ENCODE measurements at places on chromosomes 4 and X.
A peak's percentile ranks its signal among the peaks of the same experiment; 100 is the strongest.

GRCh38 chr4:149112109-149112508, 669.9 kb upstream of the NR3C2 start:
- no peak for DNase-seq

DNA sequence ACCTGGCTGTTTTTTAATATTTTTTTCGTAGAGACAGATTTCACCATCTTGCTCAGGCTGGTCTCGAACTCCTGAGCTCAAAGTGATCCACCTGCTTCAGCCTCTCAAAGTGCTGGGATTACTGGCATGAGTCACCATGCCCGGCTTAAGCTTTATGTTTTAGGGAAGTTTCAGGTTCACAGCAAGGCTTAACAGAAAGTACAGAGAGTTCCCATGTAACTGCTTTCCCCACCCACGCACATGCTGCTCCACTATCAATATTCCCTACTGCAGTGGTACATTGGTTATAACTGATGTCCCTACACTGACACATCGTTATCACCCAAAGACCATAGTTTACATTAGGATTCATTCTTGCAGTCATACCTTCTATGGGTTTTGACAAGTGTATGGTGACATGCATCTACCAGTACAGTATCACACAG, 62.7 kb downstream of the PRPS1 start:
- DNase-seq: peak; percentile 62

DNA sequence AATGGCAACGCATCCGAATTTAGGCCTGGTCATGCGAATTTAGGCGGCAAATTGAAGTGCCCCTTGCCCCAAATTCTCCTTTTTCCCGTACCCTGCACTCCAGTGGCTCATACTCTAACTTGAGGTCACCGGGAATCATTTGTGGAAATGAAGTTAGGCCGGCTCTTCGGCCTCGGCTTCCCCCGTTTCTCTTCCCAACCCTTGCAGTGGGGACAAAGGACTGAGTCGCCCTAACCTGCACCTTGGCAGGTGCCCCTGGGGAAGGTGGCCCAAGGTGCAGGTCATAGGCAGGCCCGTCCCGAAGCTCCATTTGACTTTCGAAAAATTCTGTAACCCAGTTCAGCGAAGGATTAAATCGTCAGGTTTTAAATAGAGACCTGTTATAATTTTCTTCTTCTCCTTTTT, 811 bp downstream of the SRD5A3 start:
- no peak for DNase-seq

DNA sequence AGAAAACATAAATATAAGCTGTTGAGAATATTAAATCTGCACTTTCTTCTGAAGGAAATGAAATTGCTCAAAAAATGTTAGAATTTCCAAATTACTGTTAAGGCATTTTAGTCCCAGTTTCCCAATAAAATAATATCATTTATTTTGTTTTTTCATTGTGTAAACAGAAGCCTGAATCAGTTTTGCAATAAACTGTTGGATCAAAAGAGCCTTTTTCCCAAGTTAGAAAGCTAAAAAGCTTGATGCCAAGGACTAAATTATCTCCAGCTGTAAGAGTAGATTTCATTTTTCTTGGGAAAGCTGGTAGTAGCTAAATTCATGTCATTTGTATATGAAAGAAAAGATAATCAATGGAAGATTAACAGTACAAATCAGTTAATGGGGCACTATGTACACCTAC, 95.8 kb downstream of the RNF150 start:
- DNase-seq: no peak

GRCh38 chr4:7646384-7647061, 211.8 kb upstream of the PSAPL1 start:
- DNase-seq: no peak

- DNase-seq: no peak
Observed at GRCh38 chr4:140152013-140152703, 1.8 kb downstream of the MAML3 start.

DNA sequence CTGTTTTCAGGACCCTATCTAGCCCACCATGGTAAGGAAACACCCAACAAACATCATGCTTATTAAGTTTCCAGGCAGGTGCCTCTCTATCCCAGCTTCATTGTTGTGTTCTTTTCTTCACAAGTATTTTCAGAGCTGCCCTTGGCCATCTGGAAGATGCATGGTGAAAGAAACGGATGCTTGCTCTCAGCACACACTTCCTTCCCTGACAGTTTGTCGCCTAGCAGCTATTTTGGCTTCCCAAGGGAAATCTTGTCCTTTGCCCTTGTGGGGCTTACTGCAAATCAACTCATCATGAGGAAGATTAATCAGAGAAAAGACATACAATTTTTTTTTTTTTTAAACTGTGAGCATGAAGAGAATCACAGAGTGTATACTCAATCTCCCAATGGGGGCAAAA, 128.8 kb downstream of the ASMT start:
- DNase-seq: no peak

DNA sequence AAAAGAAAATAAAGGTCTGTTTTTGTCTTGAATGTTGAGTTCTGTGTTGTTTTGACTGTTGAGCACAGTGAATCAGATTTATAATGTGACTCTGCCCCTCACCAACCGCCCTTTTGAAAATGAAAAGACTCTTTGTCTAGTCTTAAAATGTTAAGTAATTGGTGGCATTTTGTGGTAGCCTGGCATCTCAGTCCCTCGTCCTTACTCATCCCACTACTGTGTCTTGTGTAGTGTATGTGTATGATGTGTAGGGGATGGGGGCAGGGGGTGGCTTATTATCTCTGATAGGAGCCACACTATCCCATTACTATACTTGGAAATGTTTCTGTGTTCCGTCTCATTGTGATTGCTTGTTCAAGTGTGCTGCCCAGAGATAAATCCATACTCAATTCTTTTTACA, 12.2 kb downstream of the KLHL34 start:
- DNase-seq: no peak

DNA sequence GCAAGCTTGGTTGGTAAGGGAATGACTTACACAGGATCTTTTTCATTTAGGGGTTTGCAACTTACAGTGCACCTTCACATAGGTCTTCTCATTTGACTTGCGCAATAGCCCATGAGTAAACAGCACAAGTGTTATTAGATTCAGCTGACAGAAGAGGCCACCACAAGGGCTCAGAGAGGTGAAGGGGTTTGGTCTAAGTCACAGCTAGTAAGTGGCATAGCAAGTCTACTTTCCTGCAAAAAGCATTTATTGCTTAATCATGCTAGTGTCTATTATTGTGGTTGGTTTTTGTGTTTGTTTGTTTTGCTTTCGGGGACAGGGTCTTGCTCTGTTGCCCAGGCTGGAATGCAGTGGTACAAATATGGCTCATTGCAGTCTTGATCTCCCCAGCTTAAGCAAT, 83.3 kb downstream of the SPRY1 start:
- DNase-seq: no peak

- no peak for DNase-seq
Observed at GRCh38 chrX:69554321-69554947, 50.3 kb downstream of the NALF2 start.

- no peak for DNase-seq
Observed at GRCh38 chr4:98482847-98483806, 175.3 kb downstream of the TSPAN5 start.

DNA sequence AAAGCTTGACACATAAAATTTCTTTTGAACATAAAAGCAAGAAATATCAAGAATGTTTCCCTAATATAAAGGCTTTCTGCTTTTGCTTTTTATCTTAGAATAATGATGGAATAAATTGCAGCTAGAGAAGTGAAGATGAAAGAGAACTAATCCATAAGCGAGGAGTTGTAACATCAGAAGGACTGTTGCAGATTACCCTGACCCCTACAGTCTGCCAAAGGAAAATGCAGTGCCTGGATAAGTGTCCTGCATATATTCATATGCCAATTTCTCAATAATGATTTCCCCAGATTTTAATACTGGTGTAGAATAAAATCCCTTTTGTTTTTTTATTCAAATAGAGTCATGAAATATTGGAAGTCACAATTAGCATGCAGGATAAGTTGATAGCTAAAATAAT, 115.9 kb downstream of the MAGEC2 start:
- peak; percentile 1 for DNase-seq

DNA sequence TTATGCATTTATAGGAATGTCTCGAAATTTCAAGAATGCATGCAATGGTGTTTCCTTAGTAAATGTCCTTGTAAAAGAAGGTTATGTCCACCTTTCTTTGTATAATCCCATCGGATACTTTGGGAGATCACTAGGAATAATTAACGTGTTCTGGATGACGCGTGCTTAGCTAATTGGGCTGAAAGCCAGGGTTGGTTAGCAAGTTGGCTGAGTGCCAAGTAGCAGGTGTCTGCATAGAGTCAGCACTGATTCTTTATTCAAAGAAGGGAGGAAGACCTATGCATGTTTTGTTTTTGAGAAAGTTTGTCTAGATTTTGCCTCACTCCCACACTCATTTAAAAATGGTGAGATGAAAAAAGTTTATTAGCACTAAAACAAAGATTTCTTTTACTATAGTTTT, 144.6 kb downstream of the SOX3 start:
- no peak for DNase-seq

DNA sequence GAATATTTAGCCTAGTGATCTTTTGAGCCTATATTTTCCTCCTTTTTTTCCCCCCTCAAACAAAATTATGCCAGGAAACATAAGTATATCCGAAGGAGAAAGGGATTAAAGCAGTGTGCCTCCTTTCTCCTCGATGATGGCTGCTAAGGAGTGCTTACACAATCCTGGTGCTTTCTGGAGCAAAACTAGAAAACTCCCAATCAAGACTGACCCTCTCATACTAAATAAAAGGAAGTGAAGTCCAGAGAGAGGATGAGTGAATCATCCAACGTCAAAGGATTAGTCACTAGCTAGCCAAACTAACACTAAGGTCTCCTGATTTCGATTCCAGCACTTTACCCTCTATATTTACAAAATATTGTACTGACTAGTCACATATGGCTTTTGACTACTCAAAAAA, 146.8 kb downstream of the PPP3CA start:
- peak; percentile 35 for DNase-seq

DNA sequence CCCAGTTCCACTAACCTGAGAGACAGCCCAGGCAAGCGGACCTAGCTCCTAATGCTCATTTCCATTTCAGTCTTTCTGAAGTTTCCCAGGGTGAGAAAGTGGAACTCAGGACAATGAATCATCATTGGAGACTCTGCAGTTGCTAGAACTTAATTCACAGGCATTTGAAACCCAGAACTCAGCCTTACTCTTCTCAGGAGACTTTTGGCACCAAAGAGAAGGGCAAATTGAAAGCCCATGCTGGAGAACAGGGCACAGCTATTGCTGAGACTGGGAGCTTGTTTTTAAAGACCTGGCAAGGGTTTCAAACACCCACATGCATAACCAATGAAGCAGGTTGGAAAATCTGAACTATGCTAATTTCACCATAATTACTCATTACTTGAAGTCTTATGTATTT, 36.0 kb downstream of the BST1 start:
- no peak for DNase-seq

DNA sequence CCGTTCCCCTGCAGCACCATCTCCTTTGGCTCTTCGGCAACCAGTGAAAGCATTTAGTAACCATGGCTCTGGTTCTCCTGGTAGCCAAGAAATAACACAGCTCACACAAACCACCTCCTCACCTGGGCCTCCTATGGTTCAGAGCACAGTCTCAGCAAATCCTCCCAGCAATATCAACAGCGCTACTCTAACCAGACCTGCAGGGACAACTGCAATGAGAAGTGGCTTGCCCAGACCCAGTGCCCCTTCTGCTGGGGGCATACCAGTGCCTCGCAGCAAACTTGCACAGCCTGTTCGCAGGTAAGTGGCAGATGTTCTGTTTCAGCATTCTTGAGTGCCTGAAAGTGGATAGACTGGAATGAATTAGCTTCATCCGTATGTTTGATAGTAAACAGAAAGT, 63.0 kb upstream of the SLC10A4 start:
- DNase-seq: no peak

GRCh38 chr4:141801558-141801957, 165.2 kb downstream of the IL15 start:
- no peak for DNase-seq

DNA sequence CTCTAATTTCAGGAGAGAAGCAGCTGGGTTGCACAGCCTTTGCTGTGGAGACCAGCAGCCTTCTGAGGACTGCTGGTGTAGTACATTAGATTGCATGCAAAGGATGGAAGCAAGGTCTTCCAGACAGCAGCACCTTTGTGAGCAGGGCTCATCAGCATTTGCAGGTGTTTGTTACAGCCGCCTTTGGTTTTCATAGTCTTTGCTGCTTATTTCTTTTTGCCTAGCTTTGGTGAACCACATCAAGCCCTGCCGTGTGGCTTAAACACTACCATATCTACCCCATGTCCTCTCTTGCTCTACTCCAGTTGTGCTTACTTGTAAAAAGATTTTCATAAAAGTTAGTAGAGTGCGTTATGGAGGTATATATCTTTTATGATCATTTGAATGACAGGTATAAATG, 57.5 kb downstream of the MTM1 start:
- no peak for DNase-seq

DNA sequence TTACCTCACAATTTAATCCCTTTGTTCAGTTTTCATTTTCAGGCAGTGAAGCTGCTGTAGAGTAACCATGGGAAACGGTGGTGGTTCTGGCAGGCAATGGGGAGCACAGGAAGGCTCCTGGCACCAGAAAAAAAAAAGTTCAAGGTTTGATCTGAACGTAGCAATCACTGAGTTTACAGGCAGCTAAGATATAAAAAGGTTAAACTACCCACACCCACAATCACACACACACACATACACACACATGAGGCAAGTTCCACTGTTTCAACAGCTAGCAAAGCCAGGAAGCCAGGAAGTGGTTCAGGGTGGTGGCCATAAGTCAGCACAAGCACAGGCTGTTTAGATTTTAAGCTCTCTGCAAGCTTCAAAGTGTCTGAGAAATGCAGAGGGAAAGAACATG, at the start of gene SULT1B1:
Gene SULT1B1 (minus strand): TSS at position 166 of the 400 bp plus-strand sequence. CDS start 5,403 bp downstream, outside the sequence.
- DNase-seq: peak; percentile 35

GRCh38 chr4:26191353-26191752, 129.5 kb upstream of the RBPJ start:
- DNase-seq: no peak

GRCh38 chrX:69538321-69538876, 34.3 kb downstream of the NALF2 start:
- DNase-seq: peak; percentile 69

DNA sequence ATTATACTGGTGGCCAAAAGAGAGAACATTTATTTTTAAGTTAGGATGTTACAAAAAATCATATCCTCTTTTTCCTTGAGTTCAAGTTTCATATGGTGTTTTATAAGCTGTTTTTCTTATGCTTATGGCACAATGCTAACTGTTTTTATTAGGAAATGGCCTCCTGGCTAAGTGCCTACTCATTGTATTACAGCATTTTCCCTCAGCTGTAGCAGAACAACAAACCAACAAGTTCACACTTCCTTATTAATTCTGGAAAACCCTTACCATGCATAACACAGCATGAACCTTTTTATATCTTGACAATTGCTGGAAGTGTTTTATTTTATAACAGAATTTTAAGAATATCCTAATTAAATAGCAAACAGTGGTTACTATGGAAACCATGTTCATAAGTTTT, 165.8 kb downstream of the GASK1B start:
- no peak for DNase-seq

DNA sequence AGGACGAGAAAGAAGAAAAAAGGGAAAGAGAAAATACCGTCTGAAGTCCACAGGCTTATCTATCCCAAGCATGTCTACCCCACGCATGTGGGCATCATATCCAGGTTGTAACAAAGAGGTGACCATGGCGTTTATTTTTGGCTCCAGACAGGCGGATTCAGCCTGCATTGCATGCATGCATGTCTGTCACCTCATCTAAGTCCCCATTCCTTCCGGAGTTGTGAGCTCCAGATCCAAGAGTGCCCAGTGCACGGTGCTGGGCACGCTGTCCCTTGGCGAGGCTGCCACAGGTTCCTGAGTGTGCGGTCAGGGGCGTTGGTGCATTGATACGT, 905 bp upstream of the GALNTL6 start:
- DNase-seq: no peak

GRCh38 chr4:163755013-163755412, 260.5 kb downstream of the TMA16 start:
- DNase-seq: peak; percentile 15

GRCh38 chr4:127352220-127353113, 280.3 kb upstream of the INTU start:
- DNase-seq: no peak

All from KBM-7 (cell line).